Fibroblast of skin of left quadriceps (primary cell): ENCODE measurements at places on chromosomes 2 and 18.

DNA sequence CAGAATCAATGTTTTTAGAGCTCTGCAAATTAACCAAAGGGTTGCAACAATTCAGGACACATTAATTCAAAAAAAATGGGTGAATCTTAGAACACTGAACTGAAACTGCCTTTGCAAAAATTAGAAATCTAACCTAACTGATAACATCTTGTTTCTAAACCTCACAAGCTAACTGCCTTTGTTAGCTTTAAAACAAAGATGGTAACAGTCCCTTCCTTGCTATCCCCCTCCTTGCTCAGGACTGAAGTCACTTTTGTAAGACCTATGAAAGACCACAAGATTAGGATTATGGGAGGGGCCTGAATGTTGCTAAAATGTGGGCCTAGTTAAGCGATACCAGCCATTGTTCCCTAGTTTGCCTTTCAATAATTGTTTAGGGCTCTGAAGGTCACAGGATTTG, 44.9 kb upstream of the LONRF2 start:
- no peak for DNase-seq

- peak; percentile 65 for DNase-seq
Observed at GRCh38 chr2:177572236-177572671, 179.7 kb downstream of the AGPS start.

- DNase-seq = no peak
Observed at GRCh38 chr2:147665105-147665504, 179.7 kb upstream of the ACVR2A start.

DNA sequence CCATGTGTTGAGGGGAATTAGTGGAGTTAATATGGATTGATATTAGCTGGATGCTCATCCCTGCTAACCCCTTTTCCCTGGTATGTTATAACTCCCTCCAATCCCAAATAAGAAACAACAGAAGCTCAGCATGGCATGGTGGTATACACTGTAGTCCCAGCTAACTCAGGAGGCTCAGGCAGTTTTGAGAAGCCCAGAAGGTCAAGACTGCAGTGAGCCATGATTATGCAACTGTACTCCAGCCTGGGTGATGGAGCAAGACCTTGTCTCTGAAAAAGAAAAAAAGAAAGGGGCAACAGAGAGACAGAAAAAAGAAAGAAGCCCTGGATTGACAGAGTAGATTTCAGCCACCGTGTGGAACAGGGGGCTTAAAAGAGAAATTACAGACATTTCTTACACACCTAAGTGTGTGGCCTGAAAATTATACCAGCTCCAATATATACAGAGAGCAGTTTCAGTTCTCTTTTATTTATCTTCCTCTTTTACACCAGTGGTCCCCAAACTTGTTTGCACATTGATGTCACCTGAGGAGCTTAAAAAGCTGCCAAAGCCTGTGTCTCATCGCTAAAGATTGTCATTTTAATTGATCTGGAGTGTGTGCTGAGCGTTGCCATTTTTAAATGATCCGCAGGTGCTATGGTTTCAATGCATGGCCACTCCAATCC, 203.6 kb downstream of the UBE2E3 start:
- no peak for DNase-seq

- DNase-seq = no peak
Observed at GRCh38 chr2:240603846-240604245, 17.3 kb downstream of the CAPN10 start.

DNA sequence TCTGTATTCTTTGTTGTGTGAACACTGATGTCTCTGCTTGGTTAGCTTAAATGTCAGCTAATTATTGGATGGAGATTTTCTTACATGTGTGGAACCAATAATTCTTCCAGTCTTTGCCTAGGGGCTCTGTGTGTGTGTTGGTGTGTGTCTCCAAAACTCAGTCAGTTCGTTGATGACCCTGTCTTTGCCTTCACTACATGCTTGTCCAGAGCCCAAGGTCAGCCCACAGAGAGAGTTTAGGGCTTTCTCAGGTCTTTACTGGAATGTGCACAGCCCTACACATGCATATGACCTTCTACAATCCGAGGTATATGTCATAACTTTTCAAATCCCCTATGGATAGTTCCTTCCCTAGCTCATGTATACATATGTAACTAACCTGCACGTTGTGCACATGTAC, 74.1 kb upstream of the LDAH start:
- no peak for DNase-seq

DNA sequence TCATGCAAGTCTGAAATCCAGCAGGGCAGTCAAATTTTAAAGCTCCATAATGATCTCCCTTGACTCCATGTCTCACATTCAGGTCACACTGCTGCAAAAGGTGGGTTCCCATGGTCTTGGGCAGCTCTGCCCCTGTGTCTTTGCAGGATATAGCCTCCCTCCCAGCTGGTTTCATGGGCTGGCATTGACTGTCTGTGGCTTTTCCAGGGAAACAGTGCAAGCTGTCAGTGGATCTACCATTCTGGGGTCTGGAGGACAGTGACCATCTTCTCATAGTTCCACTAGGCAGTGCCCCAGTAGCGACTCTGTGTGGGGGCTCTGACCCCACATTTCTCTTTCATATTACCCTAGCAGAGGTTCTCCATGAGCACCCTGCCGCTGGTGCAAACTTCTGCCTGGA, 220.6 kb upstream of the COPS8 start:
- no peak for DNase-seq

GRCh38 chr18:9474108-9474982, 968 bp upstream of the RALBP1 start:
- peak; percentile 61 for DNase-seq

DNA sequence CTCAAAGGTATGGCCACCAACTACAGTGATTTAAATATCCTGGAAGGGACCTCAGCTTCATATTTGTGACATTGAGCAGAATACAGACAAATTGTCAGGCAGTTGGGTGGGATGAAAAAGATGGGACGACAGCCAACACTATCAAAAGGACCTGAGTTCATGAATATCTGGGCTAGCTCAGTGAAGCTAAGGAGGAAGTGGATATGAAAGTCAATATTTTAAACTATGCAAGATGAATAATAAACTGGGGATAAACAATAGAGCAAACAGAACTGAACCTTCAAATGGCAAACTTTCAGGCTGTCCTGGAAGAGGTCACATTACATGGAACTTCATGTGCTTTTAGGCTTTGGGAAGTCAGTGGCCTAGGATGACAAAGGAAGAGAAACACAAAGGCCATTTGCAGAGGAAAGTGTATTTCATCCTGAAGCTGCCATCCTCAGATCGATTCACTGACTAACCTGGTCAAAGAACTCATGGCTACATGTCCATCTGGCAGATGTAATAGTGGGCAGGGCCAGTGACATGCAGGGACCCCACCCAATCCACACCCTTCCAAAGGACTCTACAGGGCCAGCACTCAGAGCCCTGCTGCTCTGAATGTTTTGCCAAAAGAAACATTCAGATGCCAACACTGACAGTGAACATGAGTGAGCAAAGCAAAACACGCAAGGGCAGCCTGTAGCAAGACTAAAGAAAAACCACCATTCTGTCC, 175.7 kb downstream of the ETAA1 start:
- DNase-seq = no peak

- no peak for DNase-seq
Observed at GRCh38 chr2:19868701-19869580, 32.8 kb downstream of the TTC32 start.

- no peak for DNase-seq
Observed at GRCh38 chr2:217834057-217834620, 168.7 kb downstream of the TNS1 start.

- DNase-seq = peak; percentile 62
Observed at GRCh38 chr2:191051825-191052778, 38.1 kb upstream of the STAT1 start.

DNA sequence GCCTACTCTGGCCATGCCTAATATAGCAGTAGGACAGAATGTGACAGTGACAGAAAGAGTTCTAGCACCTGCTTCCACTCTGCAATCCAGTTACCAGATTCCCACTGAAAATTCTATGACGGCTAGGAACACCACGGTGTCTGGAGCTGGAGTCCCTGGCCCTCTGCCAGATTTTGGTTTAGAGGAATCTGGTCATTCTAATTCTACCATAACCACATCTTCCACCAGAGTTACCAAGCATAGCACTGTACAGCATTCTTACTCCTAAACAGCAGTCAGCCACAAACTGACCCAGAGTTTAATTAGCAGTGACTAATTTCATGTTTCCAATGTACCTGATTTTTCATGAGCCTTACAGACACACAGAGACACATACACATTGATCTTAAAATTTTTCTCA, 45.2 kb upstream of the TTR start:
- DNase-seq = no peak

- peak; percentile 2 for DNase-seq
Observed at GRCh38 chr2:83817511-83817910, 641.6 kb downstream of the SUCLG1 start.

DNA sequence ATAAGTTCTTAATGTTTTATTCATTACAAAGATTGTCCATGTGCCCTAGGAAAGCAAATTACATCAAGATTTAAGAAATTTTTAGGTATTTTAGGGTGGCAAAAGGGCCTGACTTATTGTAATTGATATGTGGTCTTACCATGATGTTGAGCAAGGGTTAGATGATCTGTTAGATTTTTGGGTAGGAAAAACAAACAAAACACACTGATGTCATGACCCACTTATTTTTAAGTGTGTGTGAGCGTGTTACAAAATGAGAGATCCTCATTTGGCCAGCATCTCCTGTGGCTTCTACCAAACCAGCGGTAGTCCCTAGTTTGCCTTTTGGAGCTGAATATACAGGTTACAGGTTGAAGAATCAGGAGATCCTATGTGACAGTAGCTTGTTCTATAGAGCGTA, 89.8 kb upstream of the ITGB6 start:
- DNase-seq = no peak

GRCh38 chr2:140473851-140474250, 1657.0 kb downstream of the LRP1B start:
- DNase-seq = no peak

GRCh38 chr2:12391116-12391515, 325.6 kb upstream of the TRIB2 start:
- DNase-seq = no peak

DNA sequence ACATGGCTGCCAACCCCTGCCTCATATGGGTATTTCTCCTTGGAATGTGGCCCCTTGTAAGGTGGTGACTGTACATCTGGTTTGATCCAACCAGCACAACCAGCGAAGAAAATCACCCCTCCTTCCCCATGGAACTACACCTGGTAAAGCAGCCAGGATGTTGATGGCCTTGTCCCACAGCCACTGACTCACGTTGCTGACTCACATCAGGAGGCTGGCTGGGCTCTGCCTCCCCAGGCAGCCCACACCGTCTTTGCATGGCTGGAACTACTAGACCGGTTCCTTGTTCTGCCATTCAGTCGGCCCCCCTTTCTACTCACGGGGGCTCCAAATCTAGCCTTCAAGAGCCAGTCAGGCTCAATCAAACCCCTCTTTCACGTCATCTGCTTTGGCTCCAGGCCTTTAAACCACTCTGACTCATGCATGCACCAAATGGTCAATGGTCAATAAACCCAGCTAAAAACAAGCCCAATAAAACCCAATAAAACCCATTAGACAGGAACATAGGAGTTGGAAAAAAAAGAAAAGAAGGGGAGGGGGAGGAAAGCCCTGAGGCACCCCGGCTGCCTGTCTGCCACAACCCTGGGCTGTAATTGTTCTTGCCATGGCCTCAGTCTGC, 114.8 kb downstream of the PLB1 start:
- no peak for DNase-seq

- DNase-seq = peak; percentile 52
Observed at GRCh38 chr2:54149638-54150441, 34.4 kb downstream of the ACYP2 start.

DNA sequence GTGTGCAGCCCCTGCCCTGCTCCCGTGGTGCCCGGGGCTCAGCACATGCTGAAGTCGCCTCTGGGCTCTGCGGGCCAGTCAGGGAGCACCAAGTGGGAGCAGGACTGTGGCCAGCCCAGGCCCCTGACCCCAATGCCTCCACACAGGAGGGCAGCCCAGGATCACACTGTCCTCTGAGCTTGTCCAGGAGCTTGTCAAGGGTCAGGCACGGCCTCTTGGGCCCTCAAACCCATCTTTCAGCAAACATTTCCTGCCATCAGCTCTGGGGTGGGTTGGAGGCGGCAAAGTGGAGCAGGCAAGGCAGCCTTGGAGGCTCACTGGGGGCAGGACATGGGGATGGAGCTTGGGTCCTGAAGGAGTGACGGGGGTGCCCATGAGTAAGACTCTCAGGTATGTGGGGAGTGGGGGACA, 10.3 kb downstream of the SNED1 start:
- DNase-seq = no peak

GRCh38 chr2:62498739-62499138, 7.3 kb downstream of the TMEM17 start:
- no peak for DNase-seq

GRCh38 chr2:145598434-145598833, 1078.5 kb upstream of the ZEB2 start:
- DNase-seq = no peak

DNA sequence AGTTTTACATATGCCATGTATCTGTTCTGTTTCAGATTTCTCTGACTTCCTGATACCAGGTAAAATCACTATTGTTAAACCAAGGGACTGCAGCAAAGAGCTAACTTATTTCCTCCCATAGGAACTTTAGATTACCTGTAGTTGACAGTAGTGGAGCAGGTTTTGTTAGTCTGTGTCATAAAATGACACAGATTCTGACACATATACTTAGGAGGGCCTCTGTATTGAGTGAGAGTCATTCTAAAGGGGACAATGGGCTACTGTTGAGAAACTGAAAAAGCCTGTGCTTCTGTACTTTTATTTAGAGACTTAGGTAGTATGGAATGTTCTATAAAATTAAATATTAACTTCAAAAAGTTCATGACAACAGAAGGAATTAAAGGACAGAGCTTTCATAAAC, 48.2 kb downstream of the KCMF1 start:
- no peak for DNase-seq

- DNase-seq = no peak
Observed at GRCh38 chr2:197517150-197517549, 1.3 kb downstream of the MOB4 start.

DNA sequence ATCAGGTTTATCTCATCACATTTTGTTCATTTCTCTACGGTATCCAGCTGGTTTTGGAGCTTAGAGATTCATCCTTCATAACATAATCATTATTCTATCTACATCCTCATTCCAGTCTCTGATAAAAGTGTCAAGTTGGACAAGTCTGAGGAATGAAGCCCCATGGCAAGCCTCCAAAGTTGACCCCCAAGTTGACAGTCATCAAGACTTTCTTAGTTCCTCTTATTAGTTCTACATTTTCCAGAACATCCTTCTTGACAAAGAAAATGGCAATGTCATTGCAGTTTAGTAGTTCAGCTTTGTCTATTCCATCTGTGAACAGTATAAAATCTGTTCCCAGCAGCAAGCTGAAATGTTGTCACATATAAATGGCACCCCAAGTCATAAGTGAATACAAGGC, 4.5 kb upstream of the TMSB10 start:
- DNase-seq = no peak

DNA sequence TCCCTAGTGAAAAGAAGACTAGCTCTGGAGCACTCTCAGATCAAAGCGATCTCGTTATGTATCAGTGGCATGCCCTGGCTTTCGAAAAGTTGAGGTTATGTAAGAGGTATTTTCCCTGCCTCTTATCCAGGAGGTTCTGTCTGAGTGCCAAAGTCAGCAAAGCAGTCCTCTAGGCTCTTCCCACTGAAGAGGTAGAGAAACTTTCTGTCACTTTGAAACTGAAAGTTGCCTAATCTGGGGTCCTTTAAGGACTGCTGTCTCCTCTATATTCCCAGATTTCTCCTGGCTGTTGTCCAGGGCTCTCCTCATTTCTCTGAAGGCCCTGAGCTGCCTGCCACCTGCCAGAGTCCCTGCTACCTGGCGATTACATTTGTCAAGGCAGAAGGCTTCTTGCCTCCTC, 96.3 kb downstream of the B3GNT2 start:
- no peak for DNase-seq

GRCh38 chr2:118813601-118814339, 33.7 kb downstream of the EN1 start:
- no peak for DNase-seq
